Esophagus mucosa (tissue), 1 donor: ENCODE measurements at places on chromosomes 4 and X. TPM values are rescaled to one million over a fixed set of nuclear protein-coding genes. Genes with fewer than 3 reads are reported as not detected.

- no peak for ATAC-seq
These were observed 9.9 kb upstream of the CT47C1 start for GRCh38 chrX:119062750-119063374.

DNA sequence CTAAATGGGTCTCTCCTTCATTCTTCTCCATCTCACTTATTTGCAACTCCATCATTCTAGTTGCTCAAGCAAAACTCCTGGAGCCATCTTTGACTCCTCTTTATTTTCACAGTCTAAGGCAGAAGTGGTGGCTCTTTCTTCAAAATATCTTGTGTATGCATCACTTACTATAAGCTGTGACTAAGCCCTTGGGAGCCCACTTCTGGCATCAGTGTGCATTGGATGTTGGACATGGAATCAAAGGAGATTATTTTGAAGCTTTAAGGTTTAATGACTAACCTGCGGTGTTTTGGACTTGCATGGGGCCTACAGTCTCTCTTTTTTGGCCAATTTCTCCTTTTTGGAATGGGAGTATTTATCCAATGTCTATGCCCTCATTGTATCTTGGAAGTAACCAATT lies 276.8 kb downstream of the SPOCK3 start:
- ATAC-seq, result no peak

GRCh38 chr4:130511776-130512175 lies 1415.8 kb downstream of the C4orf33 start:
- no peak for ATAC-seq

ZNF595 gene
- total RNA-seq, result 6.9 TPM

ANXA10 gene
- not detected for total RNA-seq

SMAD1 gene
- 34.0 TPM for total RNA-seq

TEX13A gene
- not detected for total RNA-seq

ADGRG4 gene
- not detected for total RNA-seq
